Left renal cortex interstitium (tissue), 4 donors: ENCODE measurements at places on chromosomes 1 and 21.

DNA sequence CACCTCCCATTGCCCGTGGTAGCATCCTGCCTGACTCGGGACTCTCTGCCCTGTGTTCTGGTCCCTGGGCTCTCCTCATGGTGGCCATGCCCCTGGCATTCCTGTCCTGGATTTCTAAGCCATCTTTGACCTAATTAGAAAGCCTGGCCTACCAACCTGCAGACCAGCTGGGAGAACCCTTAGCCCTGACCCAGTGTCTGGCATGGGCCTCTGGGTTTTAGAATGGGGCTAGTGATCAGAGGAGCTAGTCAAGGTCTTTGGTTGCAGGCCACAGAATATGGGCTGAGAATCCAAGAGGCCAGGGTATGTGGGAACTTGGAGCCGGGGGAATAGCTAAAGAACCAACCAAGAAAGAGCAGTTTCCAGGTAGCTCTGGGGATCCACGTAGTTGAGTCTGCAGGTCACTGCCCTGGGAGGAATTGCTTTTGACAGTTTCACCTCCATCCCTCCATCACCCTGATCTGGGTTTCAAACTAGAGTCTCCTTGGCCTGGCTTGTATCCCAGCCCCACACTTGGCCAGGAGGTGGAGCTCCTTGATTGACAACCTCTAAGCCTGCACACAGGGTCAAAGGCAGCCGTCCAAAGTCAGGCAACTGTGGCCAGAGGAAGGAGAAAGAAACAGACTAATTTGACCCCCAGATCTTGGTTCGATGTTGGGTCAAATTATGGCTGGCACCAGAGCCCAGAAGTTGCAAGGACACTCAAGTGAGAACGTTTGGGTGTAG lies 54.7 kb upstream of the ABCG1 start:
- DNase-seq: no peak

DNA sequence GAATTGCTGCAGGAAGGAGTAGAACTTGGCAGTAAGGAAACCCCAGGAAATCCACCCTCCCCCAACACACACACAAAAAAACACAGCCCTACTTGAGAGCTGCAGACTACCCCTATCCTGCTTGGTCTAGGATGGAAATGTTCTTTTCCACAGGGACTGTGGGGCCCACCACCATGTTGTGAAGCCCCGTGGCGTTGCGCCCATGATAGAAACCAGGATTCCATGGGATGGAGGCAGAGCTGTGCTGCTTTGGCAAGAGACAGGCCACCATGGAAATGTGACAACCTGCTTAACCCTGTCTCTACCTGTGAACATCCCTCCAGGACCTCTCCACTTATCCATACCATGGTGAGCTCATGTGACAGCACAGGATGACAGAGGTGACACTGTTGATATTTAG lies 121.1 kb upstream of the NGF start:
- no peak for DNase-seq

DNA sequence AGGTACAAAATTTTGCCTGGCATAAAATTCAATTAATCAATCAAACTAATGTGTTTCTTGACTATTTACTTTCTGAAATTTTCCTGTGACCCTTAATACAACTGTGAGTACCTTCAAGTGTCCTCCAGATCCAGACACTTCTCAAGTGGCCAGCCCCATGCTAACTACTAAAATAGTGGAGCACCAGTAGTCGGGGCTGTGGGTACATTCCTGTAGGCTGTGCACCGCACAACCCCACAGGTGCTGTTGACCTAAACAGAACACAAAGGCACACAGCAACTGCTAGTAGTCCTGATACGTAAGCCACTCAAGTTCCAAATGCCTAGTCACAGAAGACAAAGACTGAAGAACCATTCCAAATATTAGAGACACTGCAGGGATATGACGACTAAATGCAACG lies 36.6 kb downstream of the TMEM50B start:
- DNase-seq: no peak

- no peak for DNase-seq
Observed at GRCh38 chr1:31797216-31797615, 18.6 kb downstream of the SPOCD1 start.

DNA sequence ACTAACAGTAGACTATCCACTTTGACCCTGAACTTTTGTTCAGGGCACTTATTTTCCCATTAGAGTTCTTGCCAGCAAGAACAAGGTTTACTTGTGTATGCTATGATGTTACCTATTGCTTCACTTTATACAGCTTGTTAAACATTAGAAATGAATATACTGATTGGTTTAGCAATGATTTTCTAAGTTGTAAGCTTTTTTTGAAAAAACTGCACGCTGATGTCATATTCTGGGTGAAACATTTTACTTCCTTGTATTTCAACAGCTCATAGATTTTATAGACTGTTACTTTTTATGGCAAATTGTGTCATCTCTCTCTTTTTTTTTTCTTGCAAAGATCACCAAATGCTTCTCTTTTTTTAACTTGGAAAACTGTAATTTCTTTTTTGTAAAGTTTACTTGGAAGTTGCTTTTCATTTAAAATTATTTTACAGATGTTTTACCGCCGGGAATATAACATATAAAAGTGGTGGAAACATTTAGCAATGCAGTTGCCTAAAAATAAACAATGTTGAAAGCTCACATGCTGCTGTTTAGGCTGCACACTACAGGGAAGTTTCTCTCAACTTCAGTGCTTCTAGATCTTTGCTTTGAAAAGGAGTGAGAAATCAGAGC lies 215.3 kb upstream of the NFIA start:
- no peak for DNase-seq

DNA sequence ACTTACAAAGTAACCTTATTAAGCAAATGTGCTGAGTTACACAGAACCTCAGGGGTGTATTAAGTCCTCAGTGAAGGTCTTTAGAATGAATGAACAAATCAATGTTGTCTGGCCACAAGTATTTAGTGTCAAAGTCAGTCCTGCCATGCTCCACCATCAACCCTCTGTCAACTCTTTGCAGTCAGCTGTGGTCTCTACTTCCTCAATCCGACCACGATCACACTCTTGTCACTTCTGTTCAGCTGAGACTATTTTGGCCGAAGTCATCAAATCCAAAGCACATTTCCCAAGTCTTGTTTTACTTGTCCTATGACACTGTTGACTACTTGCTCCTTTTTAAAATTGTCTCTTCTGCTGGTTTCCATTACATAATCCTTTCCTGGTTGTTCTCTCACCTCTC lies 173.5 kb downstream of the ST6GALNAC5 start:
- DNase-seq: no peak

DNA sequence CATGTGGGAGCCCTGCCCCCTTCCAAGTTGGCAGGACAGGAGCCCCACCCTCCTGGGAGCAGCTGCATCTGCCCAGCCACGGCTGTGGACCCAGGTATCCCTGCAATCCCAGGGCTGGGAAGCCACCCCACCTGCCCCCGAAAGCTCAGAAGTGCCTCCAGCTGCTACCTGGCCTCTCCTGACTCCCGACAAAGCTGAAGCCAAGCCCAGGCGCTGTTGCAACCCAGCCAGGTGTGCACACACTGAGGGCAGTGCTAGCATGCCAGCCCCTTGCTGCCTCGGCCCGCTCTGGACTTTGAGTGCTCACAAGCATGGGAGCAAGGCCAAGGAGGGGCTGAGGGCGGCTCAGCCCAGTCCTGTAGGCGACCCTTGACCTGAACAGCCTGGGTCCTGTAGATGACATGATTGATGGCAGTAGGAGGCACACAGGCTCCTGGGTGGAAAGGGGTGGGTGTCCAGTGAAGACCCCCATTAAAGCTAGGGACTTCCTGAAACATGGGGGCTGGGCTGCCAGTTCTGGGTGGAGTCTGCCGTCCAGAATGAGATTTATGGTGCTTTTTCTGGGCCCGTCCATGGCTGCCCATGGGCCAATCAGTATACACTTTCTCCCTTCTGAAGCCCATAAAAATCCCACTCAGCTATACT lies 2.8 kb upstream of the SSU72 start:
- DNase-seq: no peak

DNA sequence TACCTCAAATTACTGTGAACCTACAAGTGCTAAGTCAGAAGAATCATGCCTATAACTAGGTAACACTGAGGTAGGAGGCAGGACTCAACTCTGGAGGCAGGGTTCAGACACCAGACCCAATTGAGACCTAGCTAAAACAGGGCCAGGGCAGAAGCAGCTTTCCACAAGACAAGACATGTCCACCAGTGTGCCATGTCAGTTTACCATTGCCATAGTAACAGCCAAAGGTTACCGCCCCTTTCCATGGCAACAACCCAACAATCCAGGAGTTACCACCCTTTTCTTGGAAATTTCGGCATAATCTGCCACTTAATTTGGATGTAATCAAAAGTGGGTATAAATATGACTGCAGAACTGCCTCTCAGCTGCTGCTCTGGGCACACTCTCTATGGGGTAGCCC lies 432.3 kb downstream of the DPYD start:
- no peak for DNase-seq

- DNase-seq: no peak
Observed at GRCh38 chr1:33656467-33657005, 184.1 kb downstream of the ZSCAN20 start.

DNA sequence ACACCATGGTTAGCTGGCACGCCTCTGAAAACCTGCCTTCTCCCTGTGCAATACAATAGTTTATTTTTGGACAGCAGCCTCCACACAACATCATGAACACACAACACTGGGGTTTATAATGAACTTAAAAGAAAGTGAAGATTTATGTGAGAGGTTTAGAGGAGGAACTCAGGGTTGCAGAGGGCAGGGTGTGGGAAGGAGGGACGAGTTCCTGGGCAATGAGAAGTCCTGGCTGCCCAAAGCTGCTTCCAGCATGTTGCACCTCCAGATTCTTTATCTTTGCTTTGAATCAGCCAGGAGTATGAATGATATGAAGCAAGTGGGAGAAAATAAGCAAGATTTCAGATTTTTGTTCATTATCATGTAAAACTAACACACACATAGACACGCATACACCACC lies 11.3 kb upstream of the LRRC8D start:
- no peak for DNase-seq

DNA sequence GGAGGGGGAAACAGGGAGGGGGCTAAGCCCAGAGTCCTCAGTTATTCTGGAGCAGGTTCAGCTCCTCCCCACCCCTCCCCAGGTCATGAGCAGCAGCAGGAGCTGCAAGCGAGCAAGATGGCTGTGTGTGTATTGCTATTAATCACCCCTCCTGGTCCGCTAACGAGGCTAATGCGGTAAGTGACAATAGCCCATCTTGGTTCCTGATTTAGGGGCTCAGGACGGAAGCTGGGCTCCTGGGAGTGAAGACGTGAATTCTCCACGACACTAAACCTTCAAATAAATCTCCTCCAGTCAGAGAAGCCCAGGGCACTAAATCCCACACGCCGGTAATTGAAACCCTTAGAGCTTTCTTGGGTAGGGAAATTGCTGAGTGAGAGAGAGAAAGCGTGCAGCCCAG lies 76.1 kb downstream of the TMEM53 start:
- no peak for DNase-seq

GRCh38 chr1:227357171-227357926 lies 39.1 kb upstream of the CDC42BPA start:
- DNase-seq: no peak

GRCh38 chr1:95984798-95985374 lies 736.7 kb upstream of the PTBP2 start:
- DNase-seq: no peak

DNA sequence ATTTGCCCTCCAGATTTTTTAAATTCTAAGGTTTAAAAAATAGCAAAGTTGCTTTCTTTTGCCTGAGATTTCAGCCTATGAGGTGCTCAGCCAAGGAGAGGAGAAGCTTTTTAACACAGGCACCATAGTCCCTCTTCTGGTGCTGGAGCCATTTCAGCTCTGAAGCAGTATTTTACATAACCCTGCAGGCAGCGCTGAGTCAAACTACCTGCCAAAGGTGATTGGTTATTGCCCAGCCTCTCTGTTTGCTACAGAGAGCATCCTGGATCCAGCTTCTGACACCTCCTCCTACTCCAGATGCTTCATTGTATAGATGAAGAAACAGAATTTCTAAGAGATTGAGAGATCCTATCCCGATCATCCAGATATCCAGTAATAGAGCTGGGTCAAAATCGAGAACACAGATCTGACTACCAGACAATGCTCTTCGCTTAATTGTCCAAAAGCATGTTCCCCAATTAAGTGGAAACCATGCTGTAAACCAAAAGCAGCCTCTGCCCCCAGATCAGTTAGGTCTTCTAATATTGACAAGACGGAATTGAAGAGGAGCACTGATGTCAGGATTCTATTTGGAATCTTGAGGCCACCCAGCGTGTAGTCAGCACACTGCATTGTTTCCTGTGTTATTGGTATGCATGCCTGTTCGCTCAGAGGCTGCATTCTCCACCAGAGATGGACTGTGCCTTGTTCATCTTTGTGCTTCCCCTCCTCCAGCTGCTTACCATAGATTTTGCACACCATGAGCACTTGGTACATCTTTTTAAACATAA lies 22.1 kb downstream of the RGS8 start:
- no peak for DNase-seq

DNA sequence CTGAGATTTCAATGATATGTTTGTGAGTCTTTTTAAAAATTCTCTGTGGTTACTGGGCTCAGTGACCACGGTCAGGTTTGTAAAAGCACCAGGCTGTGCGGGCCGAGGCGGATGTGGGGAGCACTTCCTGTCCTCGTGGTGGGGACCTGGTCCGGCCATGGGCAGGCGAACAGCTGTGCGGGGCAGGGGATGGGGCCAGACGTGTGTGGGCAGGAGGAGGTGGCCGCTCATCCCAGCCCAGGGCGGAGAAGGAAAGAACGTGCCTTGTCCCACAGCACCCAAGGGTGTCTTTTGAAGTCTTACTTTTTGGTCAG lies 5.2 kb upstream of the OXCT2 start:
- DNase-seq: no peak

DNA sequence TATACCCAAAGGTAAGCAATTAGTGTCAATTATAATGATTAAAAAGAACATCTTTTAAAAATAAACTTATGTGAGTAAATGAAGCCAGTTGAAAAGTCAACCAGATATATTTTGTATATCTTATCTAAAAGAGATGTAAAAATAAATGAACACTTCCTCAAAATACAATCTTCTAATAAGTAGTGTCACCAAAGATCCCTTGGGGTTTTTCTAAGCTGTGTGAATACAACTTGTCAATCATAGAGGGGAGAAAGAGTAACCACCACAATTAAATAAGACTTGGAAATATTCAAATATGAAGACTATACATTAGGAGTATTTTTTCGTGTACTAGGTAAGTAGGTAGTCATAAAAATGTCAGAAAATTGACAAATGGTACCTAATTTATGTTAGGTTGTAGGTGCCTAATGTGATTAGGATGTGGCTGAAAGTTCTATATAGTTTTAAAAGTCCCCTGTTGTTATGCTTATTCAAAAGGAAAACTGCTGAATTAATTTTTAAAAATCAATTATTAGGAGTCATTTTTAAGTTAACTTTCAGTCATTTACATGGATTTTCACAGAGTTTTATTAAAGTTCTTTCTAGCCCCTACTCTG lies 72.6 kb downstream of the RASAL2 start:
- no peak for DNase-seq

GRCh38 chr1:166929911-166930310 lies 45.4 kb downstream of the ILDR2 start:
- no peak for DNase-seq

GRCh38 chr1:196409586-196409985 lies 198.7 kb downstream of the KCNT2 start:
- DNase-seq: no peak
